Endothelial cell of coronary artery (primary cell): ENCODE measurements at places on chromosomes 7 and 10. TPM values are rescaled to one million over a fixed set of nuclear protein-coding genes. Genes with fewer than 3 reads are reported as not detected.

Gene DNAH11
- total RNA-seq: 0.63 and 3.3 TPM in 2 replicates

Gene CYP2E1
- 0.47 TPM in 1 of 2 replicates, not detected in the other for total RNA-seq

Gene AFAP1L2
- 1.9 and 2.8 TPM in 2 replicates for total RNA-seq

Gene NYAP1
- total RNA-seq: 1.9 and 2.2 TPM in 2 replicates

Gene OR9A2
- total RNA-seq: not detected in 2 replicates

Gene SLC13A1
- not detected in 2 replicates for total RNA-seq

Gene GATAD1
- total RNA-seq: 10.3 and 18.0 TPM in 2 replicates

Gene SYT15
- total RNA-seq: 0.09 and 0.56 TPM in 2 replicates

Gene IL2RA
- total RNA-seq: not detected in 2 replicates

Gene LRMDA
- 2.1 and 7.9 TPM in 2 replicates for total RNA-seq

Gene ACSM6
- total RNA-seq: not detected in 2 replicates

Gene GIMAP5
- total RNA-seq: 13.6 and 42.8 TPM in 2 replicates

Gene JMJD1C
- 78.2 and 82.7 TPM in 2 replicates for total RNA-seq

Gene TAF3
- total RNA-seq: 1.6 and 1.9 TPM in 2 replicates

Gene ETV1
- 2.0 and 5.4 TPM in 2 replicates for total RNA-seq

Gene FAM180A
- total RNA-seq: 0.66 TPM in 1 of 2 replicates, not detected in the other

Gene ELMO1
- total RNA-seq: 38.6 and 45.1 TPM in 2 replicates

Gene NRCAM
- total RNA-seq: 57.6 and 69.4 TPM in 2 replicates

Gene CLDN3
- 0.09 TPM in 2 replicates for total RNA-seq

Gene ADCY1
- 0.19 and 0.54 TPM in 2 replicates for total RNA-seq

Gene FEZF1
- not detected in 2 replicates for total RNA-seq

Gene SDK1
- total RNA-seq: 0.81 and 1.5 TPM in 2 replicates

Gene XRCC2
- 2.0 and 3.7 TPM in 2 replicates for total RNA-seq

Gene OR13A1
- total RNA-seq: not detected in 2 replicates

Gene SLC26A3
- not detected in 2 replicates for total RNA-seq

Gene SAP25
- total RNA-seq: not detected in 2 replicates

Gene HYAL4
- under 0.01 TPM in 1 of 2 replicates, not detected in the other for total RNA-seq

Gene ERVW-1
- not detected in 2 replicates for total RNA-seq

Gene SPOCK2
- total RNA-seq: 0.18 and 0.28 TPM in 2 replicates
